ENCODE measurements at places on chromosomes 1 and 21.
A peak's percentile ranks its signal among the peaks of the same experiment; 100 is the strongest.

GRCh38 chr1:53371851-53372250 is 44.0 kb upstream of the LRP8 start:
- peak; percentile 31 for DNase-seq

DNA sequence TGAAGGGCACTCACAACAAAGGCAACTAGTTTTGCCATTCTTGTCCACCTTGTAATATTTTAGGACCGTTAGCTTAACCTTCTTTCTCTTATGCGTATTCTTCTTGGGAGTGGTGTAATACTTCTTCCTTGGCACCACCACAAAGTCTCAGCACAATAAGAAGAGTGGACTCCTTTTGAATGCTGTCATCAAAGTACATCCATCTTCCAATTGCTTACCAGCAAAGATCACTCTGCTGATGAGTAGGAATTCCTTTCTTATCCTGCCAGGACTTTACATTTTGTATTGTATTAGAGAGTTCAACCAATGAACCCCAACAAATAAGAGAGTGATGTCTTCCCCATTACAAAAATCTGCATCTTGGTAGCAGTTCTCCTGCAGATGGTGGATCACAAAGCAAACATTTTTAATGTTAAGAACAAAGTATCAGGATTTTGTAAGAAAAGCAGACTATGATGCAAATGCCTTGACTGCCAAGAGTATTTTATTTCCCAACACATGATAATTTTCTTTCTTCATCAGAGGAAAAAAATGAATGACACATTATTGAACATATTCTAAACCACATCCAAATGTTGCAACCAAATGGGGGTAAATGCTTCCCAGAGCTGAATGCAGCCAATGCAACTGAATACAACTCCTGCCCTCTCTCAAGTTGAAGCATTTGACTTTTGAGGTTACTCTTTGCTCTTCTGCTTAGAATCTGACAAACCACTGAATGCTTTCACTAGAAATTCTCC is 5.1 kb upstream of the ARNT start:
- DNase-seq, result no peak

- DNase-seq, result no peak
Observed at GRCh38 chr1:245197911-245198379, 43.2 kb downstream of the KIF26B start.

DNA sequence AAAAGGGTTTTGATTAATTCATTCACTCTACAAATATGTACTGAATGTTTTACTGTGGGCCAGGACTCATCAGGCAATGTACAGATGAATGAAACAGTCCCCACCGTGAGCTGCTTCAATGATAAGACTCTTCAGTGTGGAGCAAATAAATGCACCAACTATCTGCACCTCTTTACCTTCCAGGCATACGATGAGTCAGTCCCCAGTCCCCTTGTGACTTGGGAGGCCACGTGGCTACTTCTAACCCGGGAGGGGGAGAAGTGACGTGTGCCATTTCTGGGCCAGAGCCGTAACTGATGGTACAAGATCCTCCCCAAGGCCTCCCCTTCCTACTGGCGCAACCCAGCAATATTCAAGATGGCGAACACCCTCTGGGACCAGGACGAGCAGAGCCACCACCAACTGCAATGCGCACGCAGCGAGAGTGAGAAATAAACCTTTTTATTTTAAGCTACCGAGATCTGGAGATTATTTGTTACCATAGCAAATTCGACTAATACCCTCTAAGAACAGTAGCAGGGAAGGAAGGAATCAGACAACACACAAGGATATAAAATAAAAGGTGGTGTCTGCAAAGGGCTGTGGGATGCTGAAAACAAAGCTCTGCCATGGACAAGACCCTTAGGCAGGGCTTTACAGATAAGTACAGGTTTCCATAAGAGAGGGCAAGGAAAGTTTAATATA is 74.5 kb downstream of the NPHP4 start:
- DNase-seq, result no peak

GRCh38 chr21:28791595-28792282 is 200.9 kb downstream of the LTN1 start:
- no peak for DNase-seq

DNA sequence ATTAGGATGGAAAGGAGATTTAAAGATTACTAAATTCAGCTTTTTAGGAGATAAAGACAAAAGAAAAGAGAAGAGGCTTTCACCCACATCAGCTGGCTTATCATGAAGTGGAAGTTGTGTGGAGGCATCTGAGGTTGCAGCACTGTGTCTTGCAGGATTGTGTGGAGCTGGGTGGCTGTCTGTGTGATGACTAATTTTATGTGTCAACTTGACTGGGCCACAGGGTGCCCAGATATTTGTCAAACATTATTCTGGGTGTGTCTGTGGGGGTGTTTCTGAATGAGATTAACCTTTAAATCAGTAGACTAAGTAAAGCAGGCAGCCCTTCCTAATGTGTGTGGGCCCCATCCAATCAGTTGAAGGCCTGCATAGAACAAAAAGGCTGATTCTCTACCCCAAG is 3.9 kb downstream of the KCNA10 start:
- DNase-seq, result no peak

DNA sequence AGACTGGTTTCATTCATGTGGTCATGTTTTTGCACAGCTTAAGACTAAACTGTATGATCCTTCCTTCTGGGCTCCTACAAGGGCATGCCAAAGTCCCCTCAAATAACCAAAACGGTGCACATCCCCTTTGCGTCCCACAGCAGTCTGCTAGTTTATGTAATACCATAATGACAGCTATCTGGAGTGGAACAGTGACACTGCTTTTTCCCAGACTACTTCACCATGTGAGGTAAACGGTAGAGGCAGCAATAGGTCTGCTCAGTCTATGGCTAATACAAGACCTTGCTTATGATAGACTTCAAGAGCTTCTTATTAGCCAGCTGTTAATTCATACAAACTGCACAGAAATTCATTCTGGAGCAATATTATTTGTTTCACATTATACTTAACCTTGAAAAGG is 395.5 kb downstream of the SMYD3 start:
- DNase-seq, result no peak

DNA sequence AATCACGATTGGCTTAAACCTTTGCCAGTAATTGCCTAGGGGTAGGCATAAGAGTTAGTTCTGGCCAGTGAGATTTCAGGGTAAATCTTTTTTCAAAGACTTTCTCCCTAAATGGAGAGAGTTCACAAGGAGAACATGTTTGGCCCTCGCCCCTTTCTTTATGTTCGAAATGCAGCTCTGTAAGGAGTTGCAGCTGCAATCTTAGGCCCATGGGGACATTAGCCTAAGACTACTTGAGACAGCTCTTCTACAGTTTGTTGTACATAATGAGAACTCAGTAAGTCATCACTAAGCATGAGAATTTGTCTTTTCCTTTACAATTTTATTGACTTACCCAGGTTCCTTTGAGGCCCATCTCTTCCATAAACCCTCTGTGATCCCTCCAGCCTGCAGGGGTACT is 40.4 kb upstream of the GADD45A start:
- no peak for DNase-seq

DNA sequence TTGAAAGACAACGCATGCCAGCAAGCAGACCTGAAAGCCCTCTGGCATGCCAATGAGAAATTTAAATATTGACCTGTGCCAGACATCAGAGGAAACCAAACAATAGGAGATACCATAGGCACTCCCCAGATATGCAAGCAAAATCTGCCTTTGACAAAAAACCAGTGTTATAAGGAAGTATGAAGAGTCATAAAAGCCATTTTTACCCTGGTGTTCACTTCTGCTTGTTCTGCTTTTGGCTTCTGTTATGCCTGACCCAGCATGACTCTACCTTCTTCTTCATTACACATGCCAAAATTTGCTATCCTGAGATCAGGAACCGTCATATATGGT is 26.4 kb downstream of the NPHS2 start:
- no peak for DNase-seq

DNA sequence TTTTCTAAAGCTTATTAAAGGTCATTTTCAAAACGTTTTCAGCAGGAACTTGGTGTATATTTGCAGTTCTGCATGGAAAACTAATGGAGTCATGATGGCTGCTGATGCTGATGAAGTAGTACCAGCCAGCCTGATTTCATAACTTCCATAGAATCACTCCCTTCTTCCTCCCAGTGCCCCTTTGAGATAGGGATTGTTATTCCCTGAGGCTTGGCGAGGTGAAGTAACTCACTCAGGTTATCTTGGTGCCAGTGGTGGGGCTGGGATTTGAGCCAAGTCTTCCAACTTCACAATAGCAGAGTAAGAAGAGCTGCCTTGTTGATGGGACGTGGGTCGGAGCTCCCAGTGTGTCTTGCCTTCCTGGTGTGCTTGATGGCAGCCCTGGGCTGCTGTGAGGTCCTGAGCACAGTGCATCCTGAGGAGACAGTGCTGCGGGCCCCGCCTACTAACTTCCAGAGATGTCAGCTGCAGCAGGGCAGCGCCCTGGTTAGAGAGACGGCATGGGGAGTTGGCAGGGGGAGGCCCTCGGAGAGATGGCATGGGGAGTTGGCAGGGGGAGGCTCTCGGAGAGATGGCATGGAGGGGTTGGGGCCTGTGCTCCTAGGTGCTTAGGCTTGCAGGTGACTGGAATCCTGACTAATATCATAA is 92.6 kb downstream of the PCBP3 start:
- no peak for DNase-seq

DNA sequence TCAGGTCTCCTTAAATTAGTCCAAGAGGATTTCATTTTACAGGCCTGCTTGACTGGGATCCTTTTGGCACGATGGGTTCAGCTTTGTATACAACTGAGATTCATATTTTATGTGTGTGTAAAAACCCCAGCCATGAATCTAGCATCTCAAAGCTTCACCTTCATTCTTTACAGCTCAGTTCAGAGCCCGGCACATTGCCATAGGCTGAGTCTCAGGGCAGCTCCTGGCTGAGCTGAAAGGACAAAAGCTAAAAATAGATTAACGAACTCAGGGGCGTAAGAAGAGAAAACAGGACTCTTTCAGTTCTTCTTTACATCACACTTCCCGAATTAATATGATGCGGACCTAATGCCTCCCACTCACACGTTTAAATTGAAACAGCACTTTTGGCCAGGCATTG is 262.8 kb upstream of the PBX1 start:
- DNase-seq, result no peak

GRCh38 chr1:1210726-1211540 is 3.0 kb downstream of the TNFRSF4 start:
- no peak for DNase-seq

DNA sequence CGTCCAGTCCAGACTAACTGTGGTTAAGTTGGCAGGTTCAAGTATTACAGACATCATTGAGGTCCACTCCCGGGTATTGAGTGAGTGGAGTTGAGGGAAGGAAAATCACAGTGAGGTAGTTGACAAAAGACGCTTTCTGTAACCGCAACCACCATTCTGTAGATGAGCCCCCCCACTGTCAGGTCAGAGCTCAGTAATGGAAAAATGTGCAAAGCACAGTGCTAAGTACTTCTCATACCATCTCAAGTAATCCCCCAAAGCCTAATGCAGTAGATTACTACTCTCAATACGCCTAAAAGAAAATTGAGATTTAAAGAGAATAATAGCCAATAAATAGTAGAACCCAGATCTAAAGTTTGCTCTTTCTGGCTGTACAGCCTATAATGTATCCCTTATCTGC is 522.8 kb downstream of the LMO4 start:
- DNase-seq, result no peak

Data from mesothelial cell of epicardium (in vitro differentiated cells).